CD4-positive, alpha-beta T cell treated with Interleukin-4 for 1 hour (primary cell): ENCODE measurements at places on chromosomes 7 and 10.

DNA sequence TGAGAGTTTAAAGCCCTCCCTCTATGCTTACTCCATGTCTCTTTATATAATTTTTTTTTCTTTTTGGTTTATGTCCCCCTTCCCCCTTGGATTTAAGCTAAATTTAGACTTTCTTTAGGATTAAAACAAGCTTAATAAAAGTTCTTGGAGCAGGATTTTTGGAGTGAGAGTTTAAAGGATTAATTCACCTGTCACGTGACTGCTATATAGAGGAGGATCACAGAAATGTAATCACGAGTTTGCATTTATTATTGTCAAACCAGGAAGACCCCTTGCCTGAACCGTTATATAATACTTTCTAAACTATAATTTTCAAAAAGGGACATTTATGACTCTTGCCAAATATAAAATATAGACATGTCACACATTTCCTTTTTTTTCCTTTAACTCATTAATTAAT is 78.1 kb upstream of the IMMP2L start:
- DNase-seq: no peak

GRCh38 chr10:120630266-120630665 is 173.2 kb downstream of the PLPP4 start:
- DNase-seq: no peak

DNA sequence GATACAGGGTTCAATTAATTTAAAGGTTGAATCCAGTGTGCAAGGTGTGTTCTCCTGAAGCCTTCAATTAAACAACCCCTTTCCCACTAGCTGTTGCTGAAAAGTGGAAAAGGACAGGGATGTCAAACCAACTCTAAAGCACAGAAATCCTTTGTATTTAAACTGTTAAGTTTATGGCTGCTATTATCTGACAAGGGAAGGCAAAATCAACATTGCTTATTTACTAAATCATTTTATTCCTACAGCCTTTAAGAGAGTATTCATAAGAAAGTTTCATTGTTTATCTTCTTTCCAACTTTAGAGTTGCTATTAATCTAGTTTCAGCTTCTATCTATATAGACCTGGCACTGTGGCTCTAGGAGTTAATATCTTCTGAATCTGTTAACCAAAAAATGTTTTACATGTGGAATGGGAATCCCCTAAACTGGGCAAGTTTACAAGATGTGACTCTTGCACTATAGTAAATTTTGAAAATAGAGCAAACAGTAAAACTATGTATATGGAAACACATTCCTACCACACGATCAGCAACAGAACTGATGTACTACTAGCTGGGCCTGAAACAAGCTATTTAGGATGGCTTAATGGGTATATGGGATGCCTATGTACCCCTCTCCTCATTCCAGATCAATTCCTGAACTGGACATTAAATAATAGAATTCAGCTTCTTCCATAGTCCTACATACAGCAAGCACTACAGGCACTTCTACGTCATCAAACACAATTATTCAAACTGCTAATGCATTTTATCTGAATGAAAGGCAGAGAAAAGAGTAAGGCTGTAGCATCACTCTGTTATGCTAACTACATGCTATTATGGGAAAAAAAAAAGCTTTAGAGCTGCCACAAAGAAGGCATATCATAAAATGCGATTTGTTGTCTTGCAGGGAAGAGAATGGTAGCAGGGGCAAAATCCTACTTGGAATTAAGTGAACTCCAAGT is 52.8 kb downstream of the CDK6 start:
- no peak for DNase-seq

DNA sequence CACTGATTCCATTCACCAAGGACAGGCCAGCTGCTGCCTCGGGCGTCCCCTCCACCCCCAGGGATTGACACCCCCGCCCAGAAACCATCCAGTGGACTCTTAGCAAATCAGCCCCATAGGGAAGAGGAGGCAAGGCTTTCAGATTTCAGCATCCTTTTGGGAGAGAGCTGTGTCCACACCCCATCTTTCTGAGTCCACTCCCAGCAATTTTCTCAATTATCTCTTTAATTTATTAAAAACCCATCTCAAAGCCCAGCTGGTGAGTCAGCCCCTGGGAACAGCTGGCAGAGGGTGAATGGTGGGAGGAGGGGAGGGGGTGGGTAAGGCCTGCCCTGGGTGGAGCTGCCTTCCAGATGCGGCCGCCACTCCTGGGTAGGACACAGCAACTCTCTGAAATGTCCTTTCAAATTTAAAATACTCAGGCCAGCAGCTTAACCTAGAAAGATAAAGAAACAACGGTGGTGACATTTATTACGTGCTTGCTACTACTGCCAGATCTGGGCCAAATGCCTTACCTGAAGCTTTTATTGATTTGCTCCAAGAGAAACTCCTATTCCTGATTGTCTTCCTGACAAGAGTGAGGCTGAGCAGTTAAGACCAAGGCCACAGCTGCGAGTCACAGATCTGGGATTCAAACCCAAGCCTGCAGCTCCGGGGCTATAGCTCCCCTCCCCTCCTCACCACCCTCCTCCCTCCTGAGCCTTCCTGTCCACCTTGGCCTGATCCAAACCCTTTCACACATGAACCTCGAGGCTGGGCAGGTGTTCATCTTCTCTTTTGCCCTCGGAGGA is 120.4 kb downstream of the RGS10 start:
- no peak for DNase-seq

GRCh38 chr7:84149573-84149972 is 45.0 kb downstream of the SEMA3A start:
- no peak for DNase-seq

DNA sequence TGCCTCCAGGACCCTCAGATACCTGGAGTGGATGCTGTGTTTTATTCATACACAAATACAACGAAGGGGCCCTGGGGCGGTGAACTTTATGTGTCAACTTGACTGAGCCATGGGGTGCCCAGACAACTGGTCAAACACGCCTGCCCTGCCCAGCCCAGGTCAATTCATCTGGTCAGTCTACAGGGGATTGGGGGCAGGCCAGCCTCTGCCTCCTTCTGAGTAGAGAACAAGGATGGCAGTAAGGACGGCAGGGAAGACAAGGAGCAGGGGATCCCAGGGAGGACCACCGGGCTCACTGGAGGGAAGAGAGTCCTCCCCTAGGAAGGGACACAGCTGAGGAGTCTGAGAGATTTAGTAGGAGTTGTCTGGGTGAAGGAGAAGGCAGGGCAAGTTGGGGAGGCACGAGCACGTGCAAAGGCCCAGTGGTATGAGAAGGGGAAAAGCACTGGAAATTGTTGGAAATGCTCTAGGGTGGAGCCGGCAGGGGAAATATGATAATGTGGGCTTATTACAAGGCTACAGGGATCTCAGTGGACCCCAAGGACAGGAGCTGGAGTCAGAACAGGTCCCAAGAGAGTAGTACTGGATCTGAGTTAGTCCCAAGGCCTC is 63.4 kb downstream of the MYL10 start:
- no peak for DNase-seq

DNA sequence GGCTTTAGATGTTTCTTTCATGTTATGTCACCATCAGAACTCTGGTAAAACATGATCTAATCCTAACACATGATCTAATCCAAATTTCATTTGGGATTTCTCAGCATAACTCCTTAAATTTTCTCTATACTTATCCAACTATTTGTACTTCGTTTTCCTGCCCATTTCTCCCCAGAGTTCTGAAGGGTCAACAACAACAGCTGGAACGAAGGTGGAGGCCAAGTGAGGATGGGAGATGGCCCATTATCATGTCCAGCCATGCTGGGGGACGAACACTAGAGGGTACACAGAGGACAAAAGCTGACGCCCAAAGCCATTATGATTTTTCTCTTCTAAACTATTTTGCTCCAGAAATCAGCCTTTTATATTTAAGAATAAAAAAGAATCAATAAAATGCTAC is 185.4 kb downstream of the DOCK4 start:
- DNase-seq: no peak

DNA sequence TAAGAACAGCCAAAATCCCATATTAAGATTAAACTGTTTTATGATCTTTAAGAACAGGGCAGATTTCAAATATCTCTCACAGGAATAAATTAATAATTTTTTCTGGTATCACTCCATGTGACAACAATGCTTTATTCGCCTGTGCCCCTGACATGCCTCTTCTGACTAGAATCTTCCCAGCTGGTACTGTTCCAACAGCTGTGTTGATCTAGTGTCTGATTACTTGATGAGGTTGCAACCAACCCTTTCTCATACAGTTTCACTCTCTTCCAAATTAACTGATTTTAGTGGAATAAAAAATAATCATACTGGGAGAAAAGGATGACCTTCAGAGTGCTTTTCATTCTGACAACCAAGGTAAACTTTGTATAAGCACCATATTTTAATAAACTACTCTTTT is 151.9 kb downstream of the CHRM2 start:
- DNase-seq: no peak

DNA sequence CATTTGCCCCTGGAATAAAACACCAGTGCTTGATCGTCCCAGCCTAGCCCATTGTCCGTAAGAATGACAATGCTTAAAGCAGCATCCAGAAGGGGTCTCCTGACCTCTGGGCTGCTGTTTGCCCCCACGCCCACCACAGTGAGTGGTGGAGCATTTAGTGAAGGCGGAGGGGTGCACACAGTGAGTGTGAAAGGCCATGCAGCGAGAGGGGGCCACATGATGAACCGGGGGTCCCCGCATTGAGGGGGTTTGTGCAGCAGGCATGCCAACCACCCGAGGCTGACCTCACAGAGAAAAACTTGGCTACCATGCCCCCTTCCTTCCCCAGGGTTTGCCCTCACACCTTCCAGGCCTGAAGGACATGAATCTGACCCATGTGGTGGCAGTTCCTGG is 28.4 kb downstream of the CPXM2 start:
- no peak for DNase-seq

DNA sequence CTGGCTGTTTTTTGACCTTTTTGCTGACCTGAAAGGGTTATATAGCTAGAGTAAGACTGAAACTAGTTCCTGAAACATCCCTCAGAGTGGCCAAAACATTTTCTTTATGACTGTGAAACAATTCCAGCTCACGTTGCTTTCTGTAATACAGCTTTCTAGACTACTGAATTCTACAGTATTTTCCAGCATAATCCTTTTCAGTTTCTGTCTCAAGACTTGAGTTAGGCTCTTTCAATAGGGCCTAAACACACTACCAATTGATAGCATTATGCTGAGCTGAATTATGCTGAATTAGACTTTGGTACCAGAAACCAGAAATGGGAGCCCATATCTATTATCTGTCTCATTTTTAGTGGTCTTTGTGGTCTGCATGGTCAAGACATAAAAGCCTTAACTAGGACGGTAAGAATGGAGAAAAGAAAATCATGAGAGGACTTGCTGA is 72.6 kb downstream of the EPDR1 start:
- DNase-seq: no peak

DNA sequence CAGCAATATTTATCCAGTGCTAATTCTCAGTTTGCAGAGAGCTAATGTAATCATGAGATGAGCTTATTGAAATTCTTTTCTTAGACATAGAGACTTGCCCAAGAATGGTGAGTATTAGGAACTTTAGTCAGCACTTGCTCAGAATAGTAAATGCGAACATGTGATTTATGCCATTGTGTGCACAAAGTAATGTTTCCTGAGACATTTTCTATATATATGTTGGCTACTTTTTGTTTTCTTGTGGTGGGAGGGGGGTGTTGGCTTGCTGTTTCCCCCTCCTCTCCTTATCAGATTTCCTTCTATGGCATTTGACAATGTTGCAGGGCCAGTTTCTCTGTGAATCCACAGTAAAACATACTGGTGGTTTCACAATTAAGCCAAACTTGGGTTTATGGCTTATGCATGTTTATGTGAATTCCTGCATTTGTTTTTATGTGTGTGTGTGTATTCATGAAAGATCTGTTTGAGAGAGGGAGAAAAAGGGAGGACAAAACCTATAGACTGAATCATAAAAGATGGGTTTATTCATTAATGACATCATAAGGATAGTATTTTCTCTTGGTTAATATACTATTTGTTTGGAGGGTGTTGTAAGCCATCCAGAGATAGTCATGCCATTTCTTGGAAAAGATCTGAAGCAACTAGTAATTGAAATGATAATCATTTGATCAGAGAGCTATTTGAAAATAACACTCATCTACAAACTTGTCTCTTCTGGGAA is 36.3 kb downstream of the ARID5B start:
- DNase-seq: no peak

- DNase-seq: no peak
Observed at GRCh38 chr10:28719789-28720436, 42.6 kb downstream of the BAMBI start.

DNA sequence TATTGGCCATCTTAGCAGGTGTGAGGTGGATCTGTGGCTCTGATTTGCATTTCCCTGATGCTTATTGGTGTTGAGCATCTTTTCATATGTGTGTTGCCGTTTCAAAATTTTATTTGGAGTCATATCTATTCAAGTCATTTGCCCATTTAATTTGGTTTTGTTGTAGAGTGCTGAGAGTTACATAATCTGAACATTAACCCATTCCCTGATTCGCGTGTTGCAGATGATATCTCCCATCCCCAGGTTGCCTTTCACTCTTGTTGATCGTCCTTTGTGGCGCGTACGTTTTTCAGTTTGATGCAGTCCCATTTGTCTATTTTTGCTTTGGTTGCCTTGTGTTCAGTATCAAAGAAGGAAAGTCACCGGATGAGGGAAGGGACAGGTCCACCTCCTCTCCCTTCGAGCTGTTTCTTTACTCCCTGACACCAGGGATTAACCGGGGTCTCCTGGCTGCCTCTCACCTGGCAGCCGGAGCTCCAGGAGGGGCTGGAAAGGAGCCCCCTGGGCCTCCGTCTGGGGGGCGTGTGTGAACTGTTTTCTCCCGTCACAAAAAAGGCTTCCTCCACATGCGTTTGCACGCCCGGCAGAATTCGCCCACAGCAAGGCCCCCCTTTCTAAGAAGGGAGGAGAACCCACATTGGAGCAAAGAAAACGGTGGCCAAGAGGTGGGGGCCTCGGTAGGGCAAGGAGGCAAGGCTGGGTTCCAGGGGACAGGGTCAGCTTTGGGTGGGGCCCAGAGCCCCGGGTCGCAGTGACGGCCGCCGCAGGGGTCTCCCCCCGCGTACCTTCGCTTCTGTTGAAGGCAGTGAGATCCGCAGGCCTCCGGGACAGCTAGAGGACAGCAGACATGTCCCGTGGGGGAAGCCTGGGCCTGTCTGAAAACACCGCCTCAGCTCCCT is 8.3 kb downstream of the MNX1 start:
- DNase-seq: no peak

DNA sequence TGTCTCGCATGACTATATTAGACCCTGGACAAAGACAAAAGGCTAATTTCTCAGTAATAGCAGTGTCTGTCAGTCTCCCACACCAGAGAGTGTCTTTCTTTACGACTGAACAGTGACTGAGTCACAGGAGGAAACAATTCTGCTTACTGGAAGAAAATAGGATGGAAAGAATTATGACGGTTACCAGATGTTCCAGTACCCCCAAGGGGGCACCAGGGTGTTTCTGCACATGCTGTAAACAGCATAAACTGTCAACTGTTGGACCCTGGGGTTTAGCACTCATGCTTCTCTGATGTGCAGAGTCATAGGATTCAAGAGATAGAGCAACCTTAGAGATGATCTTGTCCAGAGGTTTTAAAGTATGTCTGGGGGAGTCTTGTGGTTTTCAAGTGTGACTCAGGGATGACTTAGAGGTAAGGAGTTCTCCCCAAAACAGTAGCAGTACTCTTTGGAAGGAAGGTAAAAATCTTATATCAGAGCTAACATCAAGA is 291.7 kb downstream of the THSD7A start:
- DNase-seq: no peak
